ENCODE measurements at places on chromosomes 12 and 14.
A peak's percentile ranks its signal among the peaks of the same experiment; 100 is the strongest.

GRCh38 chr14:65052832-65053231, 49.5 kb downstream of the MAX start:
- no peak for DNase-seq

- no peak for DNase-seq
Observed at GRCh38 chr12:26466726-26467125, 271.4 kb downstream of the SSPN start.

- peak; percentile 66 for DNase-seq
Observed at GRCh38 chr14:26527095-26527494, 70.7 kb downstream of the NOVA1 start.

- DNase-seq, result no peak
Observed at GRCh38 chr12:118145798-118146156, 9.9 kb downstream of the PEBP1 start.

- no peak for DNase-seq
Observed at GRCh38 chr12:42284157-42284556, 41.7 kb downstream of the ZCRB1 start.

DNA sequence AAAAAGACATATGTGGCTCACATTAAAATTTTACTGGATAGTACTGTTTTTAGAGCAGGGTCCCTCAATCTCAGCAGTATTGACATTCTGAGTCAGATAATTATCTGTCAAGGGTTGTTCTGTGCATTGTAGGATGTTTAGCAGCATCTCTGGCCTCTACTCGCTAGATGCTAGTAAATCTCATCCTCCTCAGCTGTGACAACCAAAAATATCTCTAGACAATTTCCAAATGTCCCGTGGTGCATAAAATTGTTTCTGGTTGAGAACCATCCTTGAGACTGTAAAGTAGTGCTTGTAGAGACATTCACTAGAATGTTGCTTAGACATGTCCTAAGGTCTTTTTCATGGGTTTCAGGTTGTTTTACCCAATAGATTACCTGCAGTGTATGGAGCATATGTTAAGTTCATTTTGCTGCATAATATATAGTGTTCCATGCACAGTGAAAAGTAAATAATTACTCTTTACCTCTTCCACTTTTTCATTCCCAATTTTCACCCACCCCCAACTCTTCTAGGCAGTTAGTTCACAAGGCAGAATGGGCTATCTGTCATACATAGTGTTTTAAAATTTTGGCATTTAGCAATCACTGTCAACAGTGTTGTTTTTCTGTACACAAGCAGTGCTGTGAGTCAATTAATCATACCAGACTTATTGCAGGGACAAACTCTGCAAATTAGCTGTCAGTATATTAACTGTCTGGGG, 200.2 kb upstream of the SLC38A2 start:
- DNase-seq, result no peak

GRCh38 chr14:22982477-22983245, at the start of gene AJUBA:
TSS of gene AJUBA (minus strand) at chr14:22982551. CDS start at chr14:22982266, 285 bp downstream.
- peak; percentile 96 for DNase-seq

Measured in fibroblast of upper back skin (primary cell).